ENCODE measurements at places on chromosomes 12 and 14. TPM values are rescaled to one million over a fixed set of nuclear protein-coding genes. Genes with fewer than 3 reads are reported as not detected.

DNA sequence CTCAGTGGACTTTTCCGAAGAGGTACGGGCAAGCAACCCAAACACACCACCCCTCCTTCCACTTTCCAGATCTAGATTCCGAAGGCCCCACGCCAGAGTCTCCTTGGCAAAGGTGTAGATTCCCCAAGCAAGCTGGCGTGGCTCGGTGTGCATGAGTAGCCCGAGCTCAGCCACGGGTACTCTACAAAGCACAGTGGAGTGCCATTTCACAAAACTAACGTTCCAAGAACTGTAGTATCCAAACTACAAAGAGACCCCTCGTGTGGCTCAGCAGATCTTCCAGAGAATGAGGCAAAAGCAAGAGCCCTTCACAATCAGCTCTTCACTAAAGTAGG, 72.1 kb downstream of the FOXN3 start:
- no peak overlapping the region for H3K4me3 ChIP-seq
- DNase-seq = no peak
- no peak overlapping the region for H3K27ac ChIP-seq
- H3K27me3 ChIP-seq = no peaks in the 10 kb centered on the region
- H3K4me1 ChIP-seq = peaks cover 20% of the 10 kb centered on the region

DNA sequence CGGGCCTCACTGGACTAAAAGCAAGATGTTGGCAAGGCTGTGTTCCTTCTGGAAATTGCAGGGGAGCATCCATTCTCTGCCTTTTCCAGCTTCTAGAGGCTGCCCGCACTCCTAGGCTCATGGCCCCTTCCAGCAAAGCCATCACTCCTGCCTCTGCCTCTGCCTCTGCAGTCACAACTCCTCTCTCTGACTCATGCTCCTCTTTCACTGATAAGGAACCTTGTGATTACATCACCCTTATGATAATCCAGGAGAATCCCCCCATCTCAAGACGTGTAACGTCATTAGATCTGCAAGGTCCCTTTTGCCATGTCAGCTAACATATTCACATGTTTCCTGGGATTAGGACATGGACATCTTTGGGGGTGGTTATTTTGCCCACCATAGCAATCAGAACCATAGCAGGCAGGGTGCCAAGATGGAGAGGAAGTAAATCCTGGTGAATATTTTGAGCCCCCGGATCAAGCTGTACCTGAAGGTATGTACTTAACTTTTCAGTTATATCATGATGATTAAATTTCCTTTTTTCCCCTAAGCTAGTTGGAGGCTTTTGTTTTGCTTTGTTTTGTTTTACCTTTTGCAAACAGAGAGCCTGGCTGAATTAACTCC, 123.6 kb downstream of the SCARB1 start:
- no peaks in the 10 kb centered on the region for H3K36me3 ChIP-seq
- peaks cover 42% of the 10 kb centered on the region for H3K27me3 ChIP-seq
- H3K27ac ChIP-seq = no peak overlapping the region
- no peak for DNase-seq
- H3K4me1 ChIP-seq = peaks cover 2% of the 10 kb centered on the region
- no peak overlapping the region for H3K4me3 ChIP-seq

RASSF9 gene
- total RNA-seq = not detected

DNA sequence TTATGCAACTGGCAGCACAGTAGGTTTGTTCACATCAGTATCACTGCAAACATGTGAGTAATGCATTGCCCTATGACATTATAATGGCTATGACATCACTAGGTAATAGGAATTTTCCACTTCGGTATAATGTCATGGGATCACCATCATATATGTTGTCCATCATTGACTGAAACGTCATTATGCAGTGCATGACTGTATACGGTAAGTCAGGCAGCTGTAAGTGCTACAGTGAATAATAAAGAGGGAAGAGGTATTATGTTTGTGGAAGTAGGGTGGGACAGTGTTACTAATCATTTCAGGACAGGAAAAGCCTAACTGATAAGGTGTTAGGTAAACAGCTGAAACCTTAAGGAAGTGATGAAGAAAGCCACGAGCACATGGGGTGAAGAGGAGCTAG, 68.1 kb downstream of the ANO4 start:
- H3K4me3 ChIP-seq = no peak overlapping the region
- H3K36me3 ChIP-seq = no peaks in the 10 kb centered on the region
- no peak for DNase-seq
- H3K4me1 ChIP-seq = no peaks in the 10 kb centered on the region

DNA sequence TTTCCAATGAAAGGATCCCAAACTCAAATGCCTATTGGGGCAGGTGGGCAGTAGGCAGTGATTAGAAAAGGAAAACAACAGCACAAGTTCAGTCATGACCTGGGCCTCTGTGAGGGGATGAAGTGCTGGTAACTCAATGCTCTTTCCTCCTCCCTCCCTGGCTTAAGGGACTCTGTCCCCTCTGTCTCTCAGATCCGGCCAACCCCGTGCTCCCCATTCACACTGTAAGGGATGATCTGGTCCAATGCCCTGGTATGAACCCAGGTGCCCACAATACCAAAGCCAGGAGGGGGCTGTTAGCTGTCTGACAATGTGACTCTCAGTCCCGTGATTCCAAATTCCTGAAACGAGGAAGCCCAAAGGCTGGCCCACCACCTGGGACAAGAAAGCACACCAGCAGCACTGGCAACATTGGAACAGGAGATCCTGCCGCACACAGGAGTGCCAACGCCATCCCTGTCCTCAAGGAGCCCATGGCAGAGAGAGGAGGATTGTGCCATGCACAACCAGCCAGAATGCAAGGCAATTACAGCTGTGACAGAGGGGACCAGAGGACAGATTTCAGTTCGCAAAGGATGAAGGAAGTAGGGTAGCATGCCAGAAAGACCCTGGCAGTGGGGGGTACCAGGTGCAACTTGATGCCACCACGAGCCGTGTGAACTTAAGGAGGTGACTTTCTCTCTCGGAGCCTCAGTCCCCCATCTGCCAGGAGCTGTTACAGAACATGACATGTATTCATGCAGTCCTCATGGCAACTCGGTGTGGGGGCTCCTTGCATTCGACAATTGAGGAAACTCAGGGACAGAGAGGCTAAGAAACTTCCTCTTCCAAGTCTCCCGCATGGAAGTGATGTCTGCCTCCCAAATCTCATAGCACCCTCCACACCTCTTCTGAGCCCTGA, 37.6 kb downstream of the SERPINA3 start:
- no peak overlapping the region for H3K4me3 ChIP-seq
- H3K36me3 ChIP-seq = no peaks in the 10 kb centered on the region
- H3K4me1 ChIP-seq = no peaks in the 10 kb centered on the region
- no peaks in the 10 kb centered on the region for H3K27me3 ChIP-seq
- no peak for DNase-seq
- no peak overlapping the region for H3K27ac ChIP-seq

DNA sequence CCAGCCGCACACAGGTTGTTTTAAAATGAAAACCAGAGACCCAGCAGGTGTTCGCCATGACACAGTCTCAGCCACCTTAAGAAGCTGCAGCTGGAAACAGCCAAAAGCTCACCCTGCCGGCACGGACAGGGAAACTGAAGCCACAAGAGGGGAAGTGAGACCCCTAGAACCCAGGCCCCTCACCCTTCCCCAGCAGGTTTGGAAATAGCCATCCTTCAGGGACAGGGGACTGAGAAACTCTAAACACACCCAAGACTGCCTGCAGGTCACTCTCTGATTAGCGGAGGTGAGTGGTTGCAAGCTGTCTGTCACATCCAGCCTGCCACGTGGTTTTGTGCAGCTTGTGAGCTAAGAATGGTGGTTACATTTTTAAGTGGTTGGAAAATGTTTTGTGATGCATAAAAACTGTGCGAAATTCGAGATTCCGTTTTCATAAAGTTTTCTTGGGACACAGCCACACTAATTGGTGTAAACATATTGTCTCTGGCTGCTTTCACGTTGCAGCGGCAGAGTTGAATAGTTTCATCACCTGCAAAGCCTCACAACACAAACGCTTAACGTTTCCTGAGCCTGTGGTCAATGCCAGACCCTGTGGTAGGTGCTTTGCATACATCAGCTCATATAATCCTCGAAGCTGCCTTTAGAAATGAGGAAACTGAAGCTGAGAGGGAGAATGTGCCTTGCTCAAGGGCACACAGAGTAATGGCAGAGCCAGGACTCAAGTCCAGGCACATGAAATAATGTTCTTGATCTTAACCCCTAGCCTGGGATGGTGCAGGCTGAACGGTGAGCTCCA, 1.7 kb upstream of the SELPLG start:
- DNase-seq = no peak
- H3K36me3 ChIP-seq = peaks cover 8% of the 10 kb centered on the region
- H3K27ac ChIP-seq = peak overlapping the region; percentile 98
- peaks cover 37% of the 10 kb centered on the region for H3K4me1 ChIP-seq
- H3K27me3 ChIP-seq = no peaks in the 10 kb centered on the region

GRCh38 chr12:121060149-121061001, 21.3 kb upstream of the OASL start:
- H3K4me3 ChIP-seq = peak overlapping the region; percentile 87
- peak; percentile 32 for DNase-seq
- no peaks in the 10 kb centered on the region for H3K36me3 ChIP-seq

- peaks cover 7% of the 10 kb centered on the region for H3K4me1 ChIP-seq
- peaks cover 2% of the 10 kb centered on the region for H3K36me3 ChIP-seq
- no peaks in the 10 kb centered on the region for H3K27me3 ChIP-seq
- peak overlapping the region; percentile 79 for H3K27ac ChIP-seq
These were observed 73.8 kb downstream of the SYNE3 start for GRCh38 chr14:95442633-95443021.

- H3K27me3 ChIP-seq = no peaks in the 10 kb centered on the region
- DNase-seq = peak; percentile 57
- peak overlapping the region; percentile 88 for H3K4me3 ChIP-seq
- H3K36me3 ChIP-seq = no peaks in the 10 kb centered on the region
These were observed 2.6 kb downstream of the ITPK1 start for GRCh38 chr14:93112891-93113677.

GRCh38 chr12:114041590-114041989, 75.5 kb upstream of the RBM19 start:
- no peak overlapping the region for H3K4me3 ChIP-seq
- H3K36me3 ChIP-seq = no peaks in the 10 kb centered on the region
- H3K27ac ChIP-seq = no peak overlapping the region
- no peaks in the 10 kb centered on the region for H3K4me1 ChIP-seq

Data from T-helper 17 cell (primary cell).